Uterus (tissue), 4 donors: ENCODE measurements at places on chromosomes 6 and 20. TPM values are rescaled to one million over a fixed set of nuclear protein-coding genes. Genes with fewer than 3 reads are reported as not detected.

The IRAK1BP1 gene
- total RNA-seq, result 20.0 TPM

The SLC9A8 gene
- 1.3 TPM for total RNA-seq

The COL11A2 gene
- total RNA-seq, result 0.59 TPM

The CLPSL1 gene
- total RNA-seq, result not detected

The RAB32 gene
- 53.8 TPM for total RNA-seq

The EYS gene
- not detected for total RNA-seq

The TFAP2A gene
- not detected for total RNA-seq

The CFAP61 gene
- 7.5 TPM for total RNA-seq

The ZGPAT gene
- total RNA-seq, result 19.0 TPM

The GLP1R gene
- total RNA-seq, result not detected

The C2 gene
- total RNA-seq, result 4.7 TPM

The CTAGE9 gene
- not detected for total RNA-seq

The PSORS1C2 gene
- total RNA-seq, result not detected

The CRISP3 gene
- not detected for total RNA-seq
